Glomerular endothelial cell (primary cell): ENCODE measurements at places on chromosomes 5 and 9. TPM values are rescaled to one million over a fixed set of nuclear protein-coding genes. Genes with fewer than 3 reads are reported as not detected.

- DNase-seq: no peak
Observed at GRCh38 chr5:124796495-124796894, 50.1 kb upstream of the ZNF608 start.

DNA sequence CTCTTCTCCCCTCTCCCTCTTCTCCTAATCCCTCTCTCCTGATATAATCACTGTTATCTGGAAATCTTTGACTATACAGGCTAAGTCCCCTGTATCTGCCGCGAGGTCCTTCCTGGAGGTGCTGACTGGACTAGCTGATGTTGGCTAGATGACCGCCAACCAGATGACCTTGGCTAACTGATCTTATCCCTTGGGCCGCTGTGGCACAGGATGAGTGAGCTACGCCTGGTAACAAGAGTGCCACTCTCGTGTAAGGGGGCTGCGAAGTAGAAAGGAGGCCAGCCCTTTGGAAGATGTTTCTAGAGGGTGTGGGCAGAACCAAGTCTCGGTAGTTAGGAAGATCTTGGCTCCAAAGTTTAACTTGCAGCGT, 345 bp upstream of the PRRC1 start:
- no peak for DNase-seq

CMBL gene
- total RNA-seq: 8.2 and 16.8 TPM in 2 replicates

GRCh38 chr9:74742792-74743730, 144.7 kb downstream of the TRPM6 start:
- no peak for DNase-seq

GRCh38 chr5:17951392-17952169, 317.3 kb downstream of the TAF11L14 start:
- no peak for DNase-seq

FOXD4L6 gene
- not detected in 2 replicates for total RNA-seq

GRCh38 chr9:127449332-127449966, 1.8 kb downstream of the RPL12 start:
- DNase-seq: no peak
